ENCODE measurements at places on chromosomes 11 and 22.

- DNase-seq = no peak
Observed at GRCh38 chr11:112318661-112319060, 58.0 kb upstream of the PLET1 start.

- DNase-seq = no peak
Observed at GRCh38 chr11:118046051-118046963, 30.6 kb upstream of the TMPRSS4 start.

DNA sequence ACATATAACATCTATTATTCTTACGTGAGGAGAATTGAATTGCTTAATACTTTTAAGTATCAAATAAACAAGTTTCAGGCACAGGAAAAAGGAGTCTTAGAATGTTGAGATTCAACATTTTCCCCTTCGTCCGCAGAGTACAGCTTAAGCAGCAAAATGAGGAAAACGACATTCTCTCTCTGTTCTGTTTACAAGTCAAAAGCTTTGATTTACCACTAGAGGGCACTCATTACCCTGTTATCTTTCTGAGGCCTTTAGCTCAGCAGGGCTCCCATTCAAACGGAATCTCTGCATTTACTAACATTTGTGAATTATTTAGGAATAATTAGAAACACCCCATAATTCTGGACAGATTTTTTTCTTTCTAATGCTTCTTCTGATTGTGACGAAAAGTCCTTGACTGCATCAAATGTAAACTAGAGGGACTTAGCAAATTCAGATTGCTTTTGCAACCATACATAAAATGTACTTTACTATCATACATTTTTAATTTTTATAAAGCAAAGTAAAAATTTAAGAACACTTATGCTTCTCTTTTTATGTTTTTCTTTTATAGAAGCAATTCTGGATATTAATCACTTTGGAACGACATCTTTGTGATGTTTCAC lies 75.0 kb downstream of the JRKL start:
- no peak for DNase-seq

DNA sequence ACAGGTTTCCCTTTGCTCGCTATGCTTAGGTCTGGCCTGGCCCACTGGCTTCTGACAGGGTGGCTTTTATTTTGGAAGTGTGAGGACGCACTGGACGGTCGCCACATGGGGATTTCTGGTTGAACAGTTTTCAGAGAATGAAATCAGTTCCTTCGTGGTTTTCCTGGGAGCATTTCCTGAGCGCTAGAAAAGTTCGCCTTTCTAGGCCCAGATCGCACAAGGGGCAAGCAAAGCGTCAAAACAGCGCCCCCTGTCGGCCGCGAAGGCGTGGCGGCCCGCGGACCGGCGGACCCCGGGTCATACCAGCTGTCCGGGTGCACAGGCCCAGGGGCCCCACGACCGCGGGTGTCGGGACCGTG lies 12.7 kb upstream of the CYP2R1 start:
- no peak for DNase-seq

DNA sequence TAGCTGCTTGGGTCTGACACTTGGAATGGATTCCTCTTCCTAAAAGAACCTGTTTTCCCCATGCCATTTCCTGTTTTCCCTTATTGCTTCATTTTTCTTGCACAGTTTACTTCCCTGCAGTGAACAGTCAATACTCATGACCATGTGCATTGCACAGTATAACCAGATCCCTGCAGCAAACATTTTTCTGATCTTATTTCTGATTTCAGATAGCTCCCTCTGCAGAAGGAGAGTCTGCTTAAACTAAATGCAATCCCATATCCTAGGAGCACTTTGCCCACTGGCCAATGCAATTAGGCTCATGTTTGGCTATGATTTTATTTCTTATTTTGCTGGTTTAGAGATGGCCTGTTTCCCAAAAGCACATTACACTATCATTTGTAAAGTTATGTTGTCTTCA lies 96.7 kb upstream of the CD44 start:
- DNase-seq = no peak
